ENCODE measurements at places on chromosomes 13 and 19.

DNA sequence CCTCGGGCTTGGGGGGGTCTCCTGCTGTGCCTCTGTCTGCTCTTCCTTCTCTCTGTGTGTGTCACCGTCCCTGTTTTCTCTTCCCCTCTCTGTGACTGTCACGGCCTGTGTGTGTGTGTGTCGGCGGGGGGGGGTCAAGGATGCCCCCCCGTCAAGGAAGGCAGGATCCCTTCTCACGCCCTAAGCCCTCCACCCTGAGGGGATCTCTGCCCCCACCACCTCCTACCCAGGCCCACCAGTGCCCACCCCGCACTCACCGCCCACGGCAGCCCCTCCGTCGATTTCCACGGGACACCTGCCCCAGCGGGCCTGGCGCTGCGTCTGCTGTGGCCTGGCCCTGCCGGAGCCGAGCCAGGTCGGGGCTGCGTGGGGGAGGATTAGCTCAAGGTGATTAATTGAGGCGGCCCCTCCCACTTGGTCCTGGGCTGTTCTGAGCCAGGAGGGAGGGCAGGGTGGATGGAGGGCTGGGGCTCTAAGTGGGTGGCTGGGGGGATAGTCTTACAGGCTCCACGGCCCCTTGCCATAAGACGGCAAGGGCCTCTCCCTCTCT, at the start of gene RAX2:
Gene RAX2, minus strand, starts transcription at position 323 of the 550 bp plus-strand sequence. CDS start 486 bp downstream, outside the sequence.
- DNase-seq = no peak

- DNase-seq = no peak
Observed at GRCh38 chr13:75818179-75818967, 182.2 kb downstream of the LMO7 start.

- no peak for DNase-seq
Observed at GRCh38 chr13:42478531-42479156, 95.3 kb upstream of the TNFSF11 start.

DNA sequence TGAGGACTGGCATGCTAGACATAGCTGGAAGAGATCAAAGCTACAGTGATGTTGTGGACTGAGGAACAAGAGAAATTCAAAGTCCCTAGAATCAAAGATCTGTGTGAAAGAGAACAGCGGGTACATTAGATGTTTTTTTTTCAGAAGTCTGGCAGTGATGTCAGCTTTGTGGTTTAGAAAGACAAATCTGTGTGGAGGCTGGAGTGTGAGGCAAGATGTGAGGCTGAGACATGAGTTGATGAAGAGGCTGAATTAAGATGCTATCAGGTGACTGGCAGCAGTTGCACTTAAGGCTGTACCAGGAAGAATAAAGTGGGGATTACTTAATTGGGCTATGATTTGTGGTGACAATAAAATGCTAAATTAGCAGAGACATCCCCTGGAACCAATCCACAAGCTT, 46.5 kb downstream of the DNAJC3 start:
- no peak for DNase-seq

DNA sequence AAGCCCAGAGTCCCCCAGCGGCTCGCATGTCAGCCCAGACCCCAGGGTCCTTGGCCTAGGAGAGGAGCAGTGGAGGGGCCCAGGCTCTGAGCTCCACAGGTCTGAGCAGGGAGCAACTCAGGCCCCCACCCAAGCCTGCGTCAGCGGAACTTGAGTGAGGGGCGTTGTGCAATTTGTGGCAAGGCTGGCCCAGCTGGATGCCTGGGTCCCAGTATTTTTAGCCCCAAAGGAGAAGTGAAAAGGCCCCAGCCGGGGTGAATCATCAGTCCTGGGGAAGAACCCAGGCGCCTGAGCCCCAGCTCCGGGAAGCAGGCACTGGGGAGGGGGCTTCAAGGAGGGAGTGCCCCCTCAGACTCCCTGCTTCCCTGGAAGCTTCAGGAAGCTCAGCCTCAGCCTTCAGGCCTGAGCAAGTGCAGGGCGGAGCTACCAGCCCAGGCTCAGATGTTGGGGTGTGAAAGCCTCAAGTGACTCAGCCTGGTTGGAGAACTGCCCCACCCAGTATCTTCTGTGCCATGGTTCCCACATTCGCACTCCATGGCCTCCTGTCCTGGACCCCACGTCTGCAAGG, 7.2 kb downstream of the MED29 start:
- DNase-seq = peak; percentile 91

DNA sequence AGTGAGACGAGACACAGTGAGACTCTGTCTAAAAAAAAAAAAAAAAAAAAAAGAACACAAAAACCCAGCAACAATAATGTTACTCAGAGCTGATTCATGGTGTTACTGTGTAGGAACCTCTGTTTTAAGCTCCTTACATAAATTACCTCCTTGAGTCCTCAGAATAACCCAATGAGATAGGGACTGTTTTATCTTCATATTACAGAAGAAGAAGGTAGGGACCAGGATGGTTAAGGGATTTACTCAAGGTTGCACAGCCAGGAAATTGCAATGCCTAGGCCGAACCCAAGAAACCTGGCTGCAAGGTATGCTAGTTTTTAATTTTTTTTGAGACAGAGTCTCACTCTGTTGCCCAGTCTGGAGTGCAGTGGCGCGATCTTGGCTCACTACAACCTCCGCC, 1.5 kb upstream of the DAND5 start:
- DNase-seq = no peak

DNA sequence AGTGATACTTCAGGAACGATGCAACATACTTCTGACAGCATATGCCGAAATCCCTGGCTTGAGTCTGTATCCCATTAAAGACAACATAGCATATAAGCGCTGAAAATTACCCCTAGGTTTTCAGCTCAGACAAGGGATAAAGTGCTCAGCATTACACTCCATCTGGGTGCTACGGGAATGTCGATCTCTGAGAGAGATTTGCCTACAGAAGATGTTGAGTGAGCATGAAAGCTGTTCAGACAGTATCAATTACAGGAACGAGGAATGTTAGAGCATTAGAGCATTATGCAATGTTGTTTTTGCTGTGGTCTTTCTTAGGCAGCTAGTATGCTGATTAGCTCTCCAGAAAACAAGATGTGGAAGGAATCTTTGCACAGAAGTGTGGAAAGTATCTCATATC, 484.5 kb downstream of the LIG4 start:
- DNase-seq = no peak

GRCh38 chr19:14156122-14156521, 19.7 kb upstream of the ASF1B start:
- DNase-seq = no peak

DNA sequence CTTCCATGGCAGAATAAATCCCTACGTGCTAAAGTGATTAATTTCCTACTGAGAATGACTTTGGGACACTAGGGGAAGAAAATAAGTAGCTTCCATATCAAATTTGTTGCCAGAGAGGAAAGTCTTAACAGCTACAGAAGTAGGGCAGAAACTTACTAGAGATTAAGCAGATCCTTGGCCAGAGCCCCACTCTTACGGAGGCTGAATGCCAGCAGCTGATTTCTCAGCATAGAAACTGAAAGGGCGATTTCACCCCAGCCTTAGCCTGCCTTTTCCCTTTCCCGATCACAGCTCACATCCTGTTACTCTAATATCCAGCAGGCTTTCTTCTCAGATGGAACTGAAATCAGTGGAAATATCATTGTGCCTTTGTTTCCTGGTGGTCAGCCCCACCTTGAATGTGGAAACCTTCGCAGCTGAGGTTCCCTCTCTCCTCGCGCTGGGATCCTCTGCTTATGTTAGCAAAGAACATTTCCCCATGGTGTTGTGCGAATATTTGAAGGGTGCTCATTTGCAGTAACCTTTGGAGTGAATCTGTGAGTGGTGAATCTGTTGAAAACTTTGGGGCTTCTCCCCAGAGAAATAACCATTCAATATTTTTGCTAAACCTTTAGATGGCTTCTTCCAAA, 8.4 kb downstream of the FAM124A start:
- DNase-seq = no peak

DNA sequence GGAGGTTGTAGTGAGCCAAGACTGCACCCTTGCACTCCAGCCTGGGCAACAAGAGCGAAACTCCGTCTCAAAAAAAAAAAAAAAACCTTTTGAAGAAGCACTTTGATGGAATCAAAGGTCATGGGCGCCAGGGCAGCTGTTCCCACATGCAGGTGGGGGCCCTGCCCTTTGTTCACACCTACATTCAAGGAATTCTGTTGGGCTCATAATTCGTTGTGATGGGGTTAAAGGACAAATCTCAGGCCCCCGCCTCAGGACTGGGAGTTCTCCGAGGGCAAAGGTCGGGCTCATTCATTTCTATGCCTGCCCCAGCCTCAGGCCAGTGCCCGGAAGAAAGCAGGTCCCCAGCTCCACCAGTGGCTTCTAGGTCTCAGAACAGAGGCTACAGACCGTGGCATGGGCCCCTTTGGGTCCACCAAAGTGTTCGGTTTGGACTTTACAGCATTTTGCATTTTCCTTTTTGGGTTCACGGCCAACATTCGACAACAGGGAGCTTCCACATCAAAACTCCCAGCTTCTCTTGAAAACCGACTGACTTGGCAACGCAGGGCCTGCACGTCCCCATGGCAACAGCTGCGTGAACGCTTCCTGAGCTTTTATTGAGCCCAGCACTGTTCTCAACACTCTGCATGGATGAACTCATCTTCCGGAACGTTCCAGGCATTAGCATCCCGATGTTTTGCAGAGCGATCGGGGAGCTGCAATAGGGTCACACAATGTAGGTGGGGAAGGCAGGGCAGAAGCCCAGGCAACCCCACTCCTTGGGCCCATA, 10.1 kb upstream of the GTF2F1 start:
- no peak for DNase-seq

DNA sequence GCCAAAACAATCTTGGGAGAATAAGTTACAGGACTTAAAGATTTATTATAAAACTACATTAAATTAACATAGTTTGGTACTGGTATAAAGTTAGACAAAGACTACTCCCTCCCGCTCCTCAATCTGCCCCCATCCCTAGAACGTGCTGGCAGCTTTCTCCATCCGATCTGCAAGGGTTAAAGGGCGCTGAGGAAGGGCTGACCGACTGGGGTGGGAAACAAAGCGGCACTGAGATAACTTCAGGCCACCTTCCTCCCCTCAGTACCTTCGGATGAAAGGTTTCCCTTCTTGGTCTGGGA, 790 bp upstream of the SUGT1 start:
- DNase-seq = no peak

DNA sequence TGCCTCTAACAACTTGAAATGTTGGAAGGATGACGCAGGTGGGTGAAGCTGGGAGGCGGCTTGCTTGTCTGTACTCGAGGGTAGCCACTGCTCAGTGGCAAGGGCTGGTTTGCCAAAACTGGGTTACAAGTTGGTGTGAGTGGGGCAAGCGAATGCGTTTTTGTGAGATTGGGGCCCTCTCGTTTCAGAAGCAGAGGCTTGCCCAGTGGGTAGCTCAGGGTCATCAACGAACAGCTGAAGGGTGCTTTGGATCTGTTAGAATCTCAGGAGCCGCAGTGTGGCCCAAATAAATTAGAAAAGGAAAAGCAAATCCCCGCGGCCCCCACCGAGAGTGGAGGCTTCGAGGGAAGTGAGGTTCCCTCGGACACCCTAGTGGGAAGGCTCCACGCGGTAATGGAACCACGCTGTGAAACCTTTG, 7.3 kb downstream of the ATP4B start:
- DNase-seq = no peak

- DNase-seq = no peak
Observed at GRCh38 chr13:114038211-114038613, 64.3 kb upstream of the C13orf46 start.

DNA sequence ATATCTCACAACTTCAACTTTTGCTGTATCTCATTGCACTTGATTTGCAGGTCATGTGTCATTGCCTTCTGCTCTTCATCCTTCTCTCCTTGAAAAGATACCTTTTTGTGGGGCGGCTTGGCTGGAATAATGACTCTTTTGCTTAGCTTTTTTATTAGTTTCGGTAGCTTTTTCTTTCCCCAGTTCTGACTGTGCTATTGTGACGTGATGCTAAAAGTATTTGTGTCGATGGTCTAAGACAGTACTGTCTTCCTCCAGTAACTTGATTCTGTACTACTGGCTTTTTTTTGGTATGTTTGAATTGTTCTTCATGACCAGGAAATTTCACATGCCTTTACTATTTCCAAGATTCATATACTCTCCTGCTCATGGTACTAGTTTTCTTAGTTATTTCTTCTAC, 63.1 kb downstream of the SLITRK1 start:
- no peak for DNase-seq

DNA sequence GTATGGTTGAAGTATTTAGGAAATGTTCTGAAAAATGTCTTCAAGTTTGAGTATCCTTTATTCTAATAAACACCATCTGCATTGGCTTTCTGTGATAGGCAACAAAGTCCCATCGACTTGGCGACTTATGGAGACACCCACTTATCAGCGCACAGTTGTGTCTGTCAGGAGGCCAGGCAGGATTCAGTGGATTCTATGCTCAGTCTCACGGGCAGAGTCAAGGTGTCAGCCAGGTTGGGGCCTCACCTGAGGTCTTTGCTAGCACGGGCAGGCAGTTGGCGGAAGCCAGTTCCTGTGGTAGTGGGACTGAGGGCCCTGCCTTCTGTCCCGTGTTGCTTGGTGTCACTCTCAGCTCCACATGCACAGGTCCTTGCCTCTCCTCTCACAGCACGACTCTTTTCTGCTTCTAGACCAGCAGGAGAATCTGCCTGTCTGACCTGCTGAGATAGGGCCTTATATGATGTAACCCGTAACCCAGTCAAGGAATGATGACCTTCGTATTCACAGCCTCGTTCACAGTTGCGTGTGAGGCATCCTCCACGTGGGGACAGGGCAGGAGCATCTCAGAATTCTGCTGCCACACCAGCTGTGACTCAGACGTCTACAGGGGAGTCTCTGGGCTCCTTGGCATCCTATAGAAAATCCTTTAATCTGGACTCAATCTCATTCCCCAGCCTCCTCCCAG, 10.0 kb downstream of the CUL4A start:
- no peak for DNase-seq

DNA sequence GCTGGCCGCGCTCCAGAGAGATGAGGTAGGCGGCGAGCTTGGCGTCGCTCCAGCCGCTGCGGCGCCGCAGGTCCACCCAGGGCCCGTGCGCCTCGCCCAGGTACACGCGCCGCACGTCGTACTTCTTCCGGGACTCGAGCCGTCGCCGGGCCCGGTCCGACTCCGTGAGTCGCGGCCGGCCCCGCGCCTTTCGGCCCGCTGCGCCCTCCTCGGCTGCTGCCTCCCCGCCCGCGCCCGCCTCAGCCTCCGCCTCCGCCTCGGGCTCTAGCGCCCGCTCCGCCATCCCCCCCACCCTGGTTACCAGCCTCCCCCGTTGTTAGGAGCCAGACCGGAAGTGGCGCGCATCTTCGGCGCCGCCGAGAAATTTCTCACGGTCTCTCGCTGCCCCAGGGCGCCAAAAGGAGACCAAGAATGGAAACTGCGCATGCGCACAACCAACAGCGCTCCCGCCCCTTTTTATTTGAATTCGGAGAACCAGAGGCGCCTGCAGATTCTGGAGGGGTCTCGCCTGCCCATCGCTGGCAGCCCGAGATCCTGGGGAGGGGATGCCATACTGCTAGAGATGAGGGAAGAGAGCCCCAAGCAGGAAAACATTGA, at the start of gene ZNF653:
Gene ZNF653, minus strand, starts transcription at position 336 of the 597 bp plus-strand sequence. Its CDS starts 53 bp downstream, at position 283.
- DNase-seq = peak; percentile 95

GRCh38 chr13:27171244-27171826, at the start of gene USP12:
Gene USP12, minus strand, starts transcription at chr13:27171811. Its CDS starts 172 bp downstream, at chr13:27171639.
- peak; percentile 42 for DNase-seq

GRCh38 chr13:100306030-100306429, 217.1 kb downstream of the PCCA start:
- no peak for DNase-seq
